ENCODE measurements at places on chromosomes 11 and 22. TPM values are rescaled to one million over a fixed set of nuclear protein-coding genes. Genes with fewer than 3 reads are reported as not detected.

CAPN5 gene
- total RNA-seq, result 3.2 TPM

MS4A15 gene
- not detected for total RNA-seq

RIMBP3B gene
- under 0.01 TPM for total RNA-seq

- DNase-seq, result no peak
Observed at GRCh38 chr11:1051356-1052132, 15.0 kb upstream of the MUC6 start.

GRCh38 chr22:41175546-41175945 lies 29.6 kb upstream of the L3MBTL2 start:
- DNase-seq, result no peak

DNA sequence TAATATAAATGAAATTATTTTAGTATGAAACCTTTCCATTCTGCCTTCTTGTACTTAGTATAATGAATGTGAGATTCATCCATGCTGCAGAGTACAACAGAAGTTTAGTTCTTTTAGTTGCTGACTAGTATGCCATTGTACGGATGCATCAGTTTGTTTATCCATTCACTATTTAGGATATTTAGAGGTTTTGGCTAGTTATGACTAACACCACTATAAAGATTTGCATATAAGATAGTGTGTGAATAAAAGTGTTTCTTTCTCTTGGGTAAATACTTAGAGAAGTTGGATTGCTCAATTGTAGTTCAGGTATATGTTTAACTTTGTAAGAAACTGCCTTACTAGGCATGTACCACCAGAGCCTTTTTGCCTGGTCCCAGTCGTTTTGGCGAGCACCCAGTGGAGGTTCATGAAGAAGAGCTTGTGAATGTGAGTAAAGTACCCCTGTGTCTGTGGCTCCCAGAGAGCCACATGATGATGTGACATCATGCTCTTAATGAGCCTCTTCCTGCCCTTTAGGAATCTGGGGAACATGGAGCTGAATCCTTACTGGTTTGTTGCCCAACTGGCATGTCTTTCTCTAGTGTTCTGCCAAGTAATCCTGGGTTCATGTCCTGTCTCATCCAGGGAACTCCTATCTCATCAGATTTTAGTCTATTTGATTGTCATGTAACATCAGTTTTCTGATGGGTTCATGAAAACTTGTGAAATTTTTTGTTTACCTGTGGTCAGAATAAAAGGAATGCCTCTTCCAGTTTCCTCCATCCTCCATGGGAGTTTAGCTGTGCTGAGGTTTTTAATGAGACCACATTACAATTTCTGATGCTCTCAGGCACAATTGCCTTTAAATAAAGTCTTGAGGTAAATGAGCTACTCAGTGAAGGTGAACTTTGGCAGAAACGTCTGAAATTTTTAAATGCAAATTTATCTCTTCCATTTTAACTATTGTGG lies 234.8 kb downstream of the CASP12 start:
- peak; percentile 8 for DNase-seq

- DNase-seq, result no peak
Observed at GRCh38 chr11:468493-468892, 18.4 kb downstream of the PTDSS2 start.

GRCh38 chr11:61881397-61881796 lies 9.9 kb downstream of the FADS3 start:
- DNase-seq, result no peak

DNA sequence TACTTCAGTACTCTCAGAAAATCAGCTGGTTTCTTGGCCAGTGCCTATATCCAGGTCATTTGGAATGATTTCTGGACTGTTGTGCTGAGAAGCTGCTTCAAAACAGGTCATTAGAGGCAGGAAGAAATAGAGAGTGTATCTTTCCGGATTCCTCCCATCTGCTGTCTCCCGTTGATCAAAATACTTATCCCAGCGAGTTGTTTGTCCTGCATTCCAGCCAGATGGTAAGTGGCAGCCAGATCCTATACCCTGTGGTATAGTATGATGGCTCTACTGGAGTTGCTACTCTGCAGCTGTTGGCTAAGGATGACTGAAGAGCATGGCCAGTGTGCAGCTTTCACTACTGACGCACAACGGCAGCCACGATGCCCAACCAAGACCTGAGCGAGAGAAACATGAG lies 560.9 kb upstream of the ANO5 start:
- no peak for DNase-seq

- DNase-seq, result no peak
Observed at GRCh38 chr11:116984186-116984585, 114.0 kb downstream of the SIK3 start.

- no peak for DNase-seq
Observed at GRCh38 chr11:34207487-34208180, 102.2 kb downstream of the NAT10 start.

GRCh38 chr11:8328848-8329330 lies 65.2 kb upstream of the LMO1 start:
- peak; percentile 90 for DNase-seq

GRCh38 chr11:57349491-57350274 lies 11.5 kb downstream of the P2RX3 start:
- no peak for DNase-seq

- no peak for DNase-seq
Observed at GRCh38 chr11:83007909-83008580, 63.7 kb downstream of the RAB30 start.

DNA sequence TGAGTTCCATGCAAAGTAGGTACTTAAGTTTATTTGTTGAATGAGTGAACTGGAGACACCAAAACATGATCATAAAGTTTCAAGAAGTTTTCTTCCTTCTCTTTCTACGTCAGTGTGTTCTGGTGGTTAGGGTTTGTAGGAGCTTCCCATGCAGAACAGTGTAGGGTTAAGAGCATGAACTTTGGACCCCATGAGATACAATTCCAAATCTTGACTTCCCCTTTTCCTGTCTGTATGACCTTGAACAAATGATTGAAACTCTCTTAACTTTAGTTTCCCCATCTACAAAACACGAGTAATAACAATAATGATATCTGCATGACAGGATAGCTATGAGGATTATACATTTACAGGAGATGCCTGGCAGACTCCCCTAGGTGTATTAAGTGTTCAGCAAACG lies 41.0 kb upstream of the TENM4 start:
- DNase-seq, result no peak

Measured in bronchial epithelial cell (primary cell).